ENCODE measurements at places on chromosomes 13 and 19.

GRCh38 chr13:72403396-72404010, 323.9 kb downstream of the MZT1 start:
- DNase-seq: peak; percentile 9

- no peak for DNase-seq
These were observed 2.3 kb downstream of the ZNF536 start for GRCh38 chr19:30374539-30374864.

GRCh38 chr19:34666958-34667265, 10.0 kb downstream of the SCGB2B2 start:
- no peak for DNase-seq

DNA sequence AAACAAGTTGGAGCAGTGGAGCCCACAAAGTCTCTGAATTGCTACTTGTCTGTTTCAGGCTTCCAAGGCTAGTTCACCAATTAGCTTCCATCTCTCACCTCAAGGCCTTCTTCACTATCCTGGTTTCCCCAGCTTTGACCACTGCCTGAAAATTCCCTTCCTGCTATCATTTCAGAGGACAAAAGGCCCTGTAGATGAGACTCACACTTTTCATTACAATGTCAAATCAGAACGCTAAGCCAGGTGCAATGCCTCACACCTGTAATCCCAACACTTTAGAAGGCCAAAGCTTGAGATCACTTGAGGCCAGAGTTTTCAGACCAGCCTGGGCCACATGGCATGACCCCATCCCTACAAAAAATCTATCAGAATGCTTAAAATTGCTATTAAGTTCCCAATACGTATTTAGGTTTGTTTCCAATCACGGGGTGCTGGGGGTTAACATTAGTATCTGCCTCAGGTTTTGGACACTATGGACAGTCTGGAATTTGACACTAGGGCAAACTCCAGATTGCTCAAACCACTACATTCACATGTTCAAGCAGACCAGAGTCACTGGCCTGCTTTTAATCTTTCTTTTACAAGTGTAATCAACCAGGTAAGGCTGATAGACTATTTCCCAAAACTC, 5.5 kb downstream of the TPT1 start:
- no peak for DNase-seq

GRCh38 chr13:62537593-62537992, 1121.9 kb upstream of the PCDH20 start:
- DNase-seq: no peak

DNA sequence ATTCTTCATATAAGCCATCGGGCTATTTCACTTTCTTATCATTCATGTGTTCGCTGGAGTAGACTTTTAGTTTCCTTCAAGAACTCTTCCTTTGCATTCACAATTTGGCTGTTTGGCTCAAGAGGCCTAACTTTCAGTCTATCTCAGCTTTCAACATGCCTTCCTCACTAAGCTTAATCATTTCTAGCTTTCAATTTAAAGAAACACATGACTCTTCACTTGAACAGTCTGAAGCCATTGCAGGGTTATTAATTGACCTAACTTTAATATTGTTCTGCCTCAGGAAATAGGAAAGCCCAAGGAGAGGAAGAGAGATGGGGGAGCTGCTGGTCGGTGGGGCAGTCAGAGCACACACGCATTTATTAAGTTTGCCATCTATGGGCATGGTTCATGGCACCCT, 158.1 kb downstream of the SUCLA2 start:
- DNase-seq: no peak

DNA sequence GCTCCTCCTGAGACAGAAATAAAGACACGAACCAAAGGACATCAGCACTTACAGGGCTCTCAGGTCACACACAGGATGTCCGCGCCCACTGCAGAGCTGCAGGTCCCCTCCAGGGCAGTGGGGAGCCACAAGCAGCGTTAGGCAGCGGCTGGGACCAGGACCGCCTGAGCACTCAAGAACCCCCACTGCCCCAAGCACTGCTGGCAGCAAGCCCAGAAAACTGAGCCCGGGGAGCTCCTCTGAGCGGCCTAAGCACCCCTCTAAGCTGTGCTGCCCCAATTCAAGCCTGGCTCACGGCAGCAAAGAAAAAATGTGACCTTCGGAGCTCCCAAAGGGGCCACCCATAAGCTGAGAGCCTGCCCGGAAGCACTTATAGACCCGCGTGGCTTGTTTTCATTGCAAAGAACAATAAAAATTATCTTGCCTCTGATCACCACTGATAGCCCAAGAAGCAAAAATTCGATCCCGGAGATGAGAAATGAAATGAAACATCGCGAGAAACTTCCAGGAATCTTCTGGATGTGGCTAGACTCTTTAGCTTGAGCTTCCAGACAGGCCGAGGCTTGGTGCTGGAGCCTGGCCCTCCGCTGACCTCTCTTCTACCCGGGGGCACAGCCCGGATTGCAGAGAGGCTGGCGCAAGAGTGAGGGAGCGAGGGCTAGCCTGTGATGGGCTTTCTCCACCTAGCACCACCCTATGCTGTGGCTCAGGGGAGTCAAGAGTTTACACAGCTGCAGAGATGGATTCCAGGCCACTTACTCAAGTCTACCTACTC, 6.3 kb downstream of the DPP9 start:
- DNase-seq: peak; percentile 97

- DNase-seq: no peak
These were observed 112.9 kb downstream of the LRCH1 start for GRCh38 chr13:46665633-46666482.

- DNase-seq: no peak
These were observed 37.8 kb downstream of the ELF1 start for GRCh38 chr13:40981361-40981760.

GRCh38 chr13:99015606-99016490, 38.0 kb upstream of the DOCK9 start:
- no peak for DNase-seq

DNA sequence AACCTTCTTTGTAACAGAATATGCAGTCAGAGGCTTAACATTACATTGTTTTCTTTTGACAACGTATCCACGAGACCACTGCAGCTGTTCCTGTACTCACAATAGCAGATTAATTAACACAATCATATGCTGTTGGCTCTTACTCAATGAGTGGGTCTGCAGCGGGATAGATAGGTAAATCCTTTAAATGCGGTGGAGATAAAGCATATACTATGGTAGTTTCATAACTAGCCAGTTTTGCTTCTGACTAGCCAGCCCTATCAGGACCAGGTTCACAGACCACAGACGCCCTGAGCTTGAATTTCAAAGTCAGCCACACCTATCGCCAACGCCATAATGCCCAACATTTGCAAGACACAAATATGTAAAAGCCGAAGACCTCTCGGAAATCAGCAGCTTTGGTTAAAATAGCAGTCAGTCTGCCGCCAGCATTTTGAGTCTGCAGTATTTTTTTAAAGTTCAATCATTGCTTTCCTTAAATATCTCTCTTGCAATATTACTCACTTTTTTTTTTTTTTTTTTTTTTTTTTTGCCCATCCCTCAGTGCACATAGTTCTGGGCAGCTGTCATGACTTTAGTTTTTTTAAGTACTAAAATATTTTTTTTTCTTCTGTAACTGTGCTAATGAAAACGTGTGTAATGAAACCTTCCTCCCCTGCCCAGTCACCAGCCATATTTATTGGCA, 120.5 kb downstream of the ZNF536 start:
- DNase-seq: no peak

GRCh38 chr19:35904311-35905068, 2.2 kb downstream of the HCST start:
- DNase-seq: no peak

GRCh38 chr13:114204894-114205293, 25.8 kb downstream of the CFAP97D2 start:
- no peak for DNase-seq

DNA sequence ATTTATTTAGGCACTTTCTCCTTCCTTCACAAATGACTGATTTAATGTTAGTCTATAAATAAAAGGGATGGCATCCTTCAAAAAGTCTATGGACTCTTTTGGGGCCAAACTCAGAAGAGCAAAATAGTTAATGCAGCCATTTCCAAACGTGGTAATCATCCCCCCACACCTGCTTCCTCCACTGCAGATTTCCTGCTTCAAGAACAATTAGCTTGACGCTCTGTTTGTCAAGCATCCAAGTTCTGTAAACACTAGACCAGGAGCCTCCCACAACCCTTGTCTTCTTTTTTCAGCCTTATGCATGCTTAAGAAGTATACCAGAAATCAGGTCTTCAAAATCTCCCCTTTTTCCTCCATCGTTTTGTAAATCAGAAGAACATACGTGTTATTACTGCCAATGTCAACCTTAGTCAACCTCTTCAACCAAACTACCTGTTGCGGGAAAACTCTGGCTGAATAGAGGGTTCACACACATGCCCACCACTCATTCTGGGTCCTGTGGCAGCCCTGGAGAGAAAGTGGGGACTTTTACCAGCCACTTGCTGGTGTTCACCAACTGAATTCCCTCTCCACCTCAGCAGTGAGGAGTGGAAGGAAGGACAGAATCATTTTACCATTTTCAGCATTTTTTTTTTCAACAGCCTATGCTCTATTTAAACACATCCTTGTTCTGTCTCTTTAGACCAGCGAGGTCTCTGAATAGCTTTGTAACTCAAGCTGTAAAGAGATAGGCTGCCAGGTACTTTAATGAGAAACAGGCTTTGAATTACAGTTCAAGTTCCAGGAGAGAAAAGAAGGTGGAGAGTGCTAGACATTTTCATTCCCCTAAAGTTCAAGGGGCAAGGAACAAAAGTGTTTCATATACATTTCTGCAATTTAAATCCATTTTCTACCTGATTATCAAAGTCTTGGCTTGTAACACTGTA, 39.1 kb downstream of the EFNB2 start:
- DNase-seq: no peak

- DNase-seq: peak; percentile 24
These were observed 89.4 kb upstream of the RAP2A start for GRCh38 chr13:97344265-97345175.

DNA sequence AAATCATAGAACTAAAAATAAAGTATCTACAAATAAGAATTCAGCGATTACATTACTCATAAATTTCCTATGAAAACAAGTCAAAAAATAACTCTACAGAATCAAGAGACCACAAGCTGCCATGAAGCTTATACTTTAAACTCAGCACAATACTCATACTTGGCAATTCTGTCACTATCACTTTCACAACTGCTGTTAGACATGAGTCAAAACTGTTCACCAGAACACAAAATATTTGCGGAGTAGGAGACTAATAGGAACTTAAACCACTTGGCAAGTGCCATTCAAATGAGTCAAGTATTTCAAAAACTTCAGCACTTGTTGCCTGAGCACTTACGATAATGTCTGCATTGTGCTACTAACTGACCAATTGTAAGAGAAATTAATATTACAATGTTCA, 387.8 kb upstream of the GPC6 start:
- DNase-seq: peak; percentile 95

DNA sequence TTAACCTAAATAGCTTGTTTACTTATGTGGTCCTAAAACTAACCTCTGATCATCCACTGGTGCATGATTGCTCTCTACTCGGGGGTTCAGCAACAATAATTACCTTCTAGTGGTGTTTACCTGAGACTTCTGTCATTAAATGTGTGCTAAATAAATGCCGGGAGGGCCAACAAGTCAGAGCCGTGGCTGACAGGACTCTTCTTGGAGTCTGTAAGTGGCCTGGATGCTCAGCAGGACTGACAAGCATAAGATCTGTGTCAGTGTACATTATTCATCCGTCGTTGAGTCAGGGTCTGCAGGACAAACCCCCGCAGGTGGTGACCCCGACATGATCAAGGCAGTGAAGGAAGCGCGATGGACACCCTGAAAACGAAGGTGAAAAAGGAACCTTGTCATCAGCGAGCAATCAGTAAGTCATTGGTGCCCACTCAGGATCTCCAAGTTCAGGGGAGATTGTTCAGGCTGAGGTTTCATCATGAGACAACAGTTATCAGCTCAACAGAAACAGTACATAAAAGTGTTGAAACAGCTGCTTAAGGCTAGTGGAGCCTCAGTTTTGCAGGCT, 1466.9 kb downstream of the UQCRFS1 start:
- no peak for DNase-seq

DNA sequence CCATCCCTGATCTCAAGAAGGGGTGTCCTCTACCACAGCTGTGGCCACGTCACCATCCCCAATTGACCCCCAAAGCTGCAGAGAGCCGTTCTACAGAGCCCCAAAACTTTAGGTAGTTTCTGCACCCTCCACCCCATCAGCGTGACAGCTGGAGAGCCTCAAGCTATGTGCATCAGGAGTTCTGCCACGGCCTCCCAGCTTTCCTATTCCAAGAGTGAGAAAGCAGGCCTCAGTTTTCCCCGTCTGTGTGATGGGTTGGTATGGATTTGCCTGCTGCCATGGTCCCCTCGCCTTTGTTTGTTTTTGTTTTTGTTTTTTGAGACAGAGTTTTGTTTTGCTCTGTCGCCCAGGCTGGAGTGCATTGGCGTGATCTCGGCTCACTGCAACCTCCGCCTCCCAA, 1.5 kb downstream of the BCL3 start:
- DNase-seq: no peak

GRCh38 chr19:23571175-23571574, 115.8 kb downstream of the ZNF675 start:
- no peak for DNase-seq

GRCh38 chr19:3383121-3383722, 16.8 kb downstream of the NFIC start:
- DNase-seq: no peak

GRCh38 chr19:33344573-33344925, 29.0 kb upstream of the CEBPG start:
- no peak for DNase-seq

- DNase-seq: no peak
These were observed 42.3 kb downstream of the GJA3 start for GRCh38 chr13:20118268-20119140.

DNA sequence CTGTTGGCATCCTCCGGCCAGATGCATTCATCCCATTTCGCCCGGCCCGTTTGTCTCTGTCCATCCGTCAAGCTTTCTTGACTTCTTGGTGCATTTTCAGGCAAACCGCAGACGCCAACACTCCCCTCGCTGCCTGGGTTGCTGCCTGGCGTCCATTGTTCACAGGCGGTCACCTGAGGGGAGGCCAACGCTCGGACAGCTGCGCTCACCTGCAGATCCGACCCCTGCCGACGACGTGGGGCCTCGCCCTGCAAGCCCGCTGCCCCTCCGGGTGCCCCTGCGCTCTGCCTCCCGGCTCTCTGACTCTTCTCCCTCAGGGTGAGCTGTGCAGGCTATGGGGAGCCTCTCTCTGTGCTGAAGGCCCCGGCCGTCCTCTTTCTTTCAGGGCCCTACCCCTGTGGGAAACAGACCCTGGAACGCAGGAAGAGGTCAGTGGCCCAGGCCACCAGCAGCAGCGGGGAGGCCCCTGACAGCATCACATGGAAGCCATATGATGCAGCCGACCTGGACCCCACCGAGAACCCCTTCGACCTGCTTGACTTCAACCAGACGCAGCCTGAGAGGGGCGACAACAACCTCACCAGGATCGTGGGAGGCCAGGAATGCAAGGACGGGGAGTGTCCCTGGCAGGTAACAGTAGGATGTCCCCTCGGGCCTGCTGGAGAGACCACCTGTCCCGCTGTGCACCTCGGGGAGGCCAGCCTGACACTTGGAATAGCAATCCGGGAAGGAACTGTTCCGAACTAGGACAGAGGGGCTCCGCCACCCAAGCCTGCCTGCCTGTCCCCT, 14.8 kb upstream of the PROZ start:
- DNase-seq: no peak

GRCh38 chr13:43664700-43665191, 122.0 kb downstream of the ENOX1 start:
- DNase-seq: peak; percentile 70
